ENCODE measurements at places on chromosomes 12 and 14.

DNA sequence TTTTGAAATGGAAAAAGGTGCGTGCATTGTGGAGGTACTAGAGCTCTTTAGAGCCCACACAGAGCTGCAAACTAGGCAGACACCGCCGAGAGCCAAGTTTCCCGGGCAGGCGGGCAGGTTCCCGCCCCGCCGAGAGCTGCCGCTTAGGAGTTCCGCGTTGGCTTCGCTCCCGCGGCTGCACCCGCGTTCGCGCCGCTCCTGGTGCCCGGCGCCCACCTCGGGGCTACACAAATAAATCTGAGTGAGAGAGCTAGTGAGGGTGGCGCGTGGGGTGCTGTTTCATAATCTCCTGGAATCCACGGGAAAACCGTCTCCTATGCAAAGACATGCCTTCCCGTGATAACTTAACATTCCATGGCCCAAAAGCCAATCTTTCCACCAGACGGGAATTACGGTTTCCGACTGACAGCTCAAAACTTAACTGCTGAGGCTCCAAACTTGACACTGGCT, 645 bp downstream of the KITLG start:
- no peak for DNase-seq

GRCh38 chr12:58206876-58207275, 265.5 kb downstream of the ATP23 start:
- no peak for DNase-seq

- DNase-seq = no peak
Observed at GRCh38 chr12:112946236-112947000, 8.1 kb downstream of the OAS3 start.

GRCh38 chr12:98408681-98409080, 106.7 kb upstream of the TMPO start:
- DNase-seq = no peak

Measured in neuronal stem cell (in vitro differentiated cells).